ENCODE measurements at places on chromosomes 6 and 20.

- DNase-seq, result no peak
These were observed 79.9 kb upstream of the SPTLC3 start for GRCh38 chr20:12928755-12929401.

DNA sequence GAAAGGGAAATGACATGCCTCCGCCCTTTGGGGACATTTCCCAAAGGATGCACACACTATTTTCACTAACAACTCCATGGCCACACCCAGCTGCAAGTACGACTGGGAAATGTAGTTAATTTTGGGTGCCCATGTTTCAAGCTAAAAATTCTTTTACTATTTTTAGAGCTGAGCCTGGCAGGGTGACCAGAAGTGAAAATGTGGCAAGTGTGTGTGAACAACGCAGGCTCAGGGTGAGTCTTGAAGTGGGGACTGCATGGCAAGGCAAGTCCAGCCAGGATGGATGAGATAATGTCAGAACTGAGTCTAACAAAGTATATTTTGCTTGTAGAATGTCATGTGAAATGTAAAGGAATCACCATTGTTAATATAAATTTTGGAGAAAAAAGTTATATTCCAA is 17.0 kb upstream of the CD109 start:
- DNase-seq, result no peak

- no peak for DNase-seq
These were observed 37.5 kb downstream of the SNX9 start for GRCh38 chr6:157860505-157860991.

DNA sequence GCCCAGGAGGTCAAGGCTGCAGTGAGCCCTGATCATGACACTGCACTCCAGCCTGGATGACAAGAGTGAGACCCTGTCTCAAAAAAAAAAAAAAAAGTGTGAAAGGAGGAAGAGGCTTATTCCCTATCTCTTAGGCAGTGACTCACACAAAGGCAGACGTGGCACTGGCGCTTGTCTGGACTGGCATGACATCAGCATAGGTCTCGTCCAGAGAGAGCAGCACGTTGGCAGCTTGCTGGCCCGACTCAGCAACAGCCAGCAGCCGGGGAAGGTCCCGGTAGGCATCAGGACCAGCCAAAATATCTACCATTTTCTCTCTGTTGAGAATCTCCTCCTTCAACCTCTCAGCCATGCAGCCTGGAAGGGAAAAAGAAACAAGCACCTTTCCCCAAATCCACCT is 14.1 kb downstream of the CDK5RAP1 start:
- no peak for DNase-seq

DNA sequence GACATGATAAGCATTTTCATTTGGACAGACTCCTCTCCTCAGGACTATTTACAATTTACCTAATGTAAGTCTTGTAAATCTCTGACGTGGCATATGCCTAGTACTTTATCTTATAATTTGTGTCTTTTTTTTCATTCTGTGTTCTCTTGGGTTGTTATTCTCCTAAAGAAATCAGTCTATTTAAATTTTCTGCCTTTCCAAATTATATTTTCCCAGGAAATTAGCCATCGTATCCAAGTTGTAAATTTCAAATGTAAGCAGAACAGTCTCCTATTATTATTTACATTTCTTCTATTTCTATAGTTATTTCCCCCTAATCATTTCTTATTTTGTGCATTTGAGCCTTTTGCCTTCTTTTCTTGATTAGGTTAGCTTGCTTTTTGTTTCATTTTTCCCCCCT is 17.5 kb upstream of the BCAS4 start:
- no peak for DNase-seq

DNA sequence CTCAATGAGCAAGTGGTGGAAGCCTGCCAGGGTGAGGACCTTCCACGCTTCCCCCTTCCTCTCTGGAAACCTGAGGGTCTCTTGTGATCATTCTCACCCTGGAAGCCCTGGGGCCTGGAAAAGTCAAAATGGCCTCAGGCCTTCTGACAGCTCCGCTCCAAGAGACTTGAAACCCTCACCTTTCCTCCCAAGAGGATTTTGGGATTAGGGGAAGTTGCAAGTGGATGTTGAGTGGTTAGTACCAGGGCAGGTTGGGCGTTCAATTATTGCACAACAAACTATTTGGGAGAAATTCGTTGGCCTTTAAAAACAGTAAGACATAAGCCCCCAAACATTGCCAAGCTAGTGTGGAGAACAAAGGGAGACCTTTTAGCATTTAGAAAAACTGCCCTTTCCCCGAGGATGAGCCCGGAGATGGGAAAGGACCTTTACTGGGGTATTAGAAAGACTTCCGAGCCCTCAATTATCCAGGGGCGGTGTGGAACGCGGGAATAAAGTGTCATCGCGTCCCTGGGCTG is 4.7 kb downstream of the NKX2-2 start:
- DNase-seq, result no peak

DNA sequence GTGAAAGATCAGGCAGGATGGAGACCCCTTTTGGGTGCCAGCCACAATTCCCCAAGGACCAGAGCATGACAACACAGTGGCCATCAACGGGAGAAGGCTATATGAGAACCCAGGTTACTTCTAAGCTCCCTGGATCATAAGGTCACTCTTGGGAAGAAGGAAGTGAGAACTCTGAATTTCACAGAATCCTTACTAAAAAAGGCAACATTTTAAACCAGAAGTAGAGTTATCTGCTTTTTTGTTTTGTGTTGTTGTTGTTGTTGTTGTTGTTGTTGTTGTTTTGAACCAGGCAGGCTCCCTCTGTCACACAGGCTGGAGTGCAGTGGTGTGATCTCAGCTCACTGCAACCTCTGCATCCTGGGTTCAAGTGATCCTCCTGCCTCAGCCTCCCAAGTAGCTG is 107.4 kb upstream of the TNFAIP3 start:
- DNase-seq, result no peak

- DNase-seq, result peak; percentile 16
These were observed 17.1 kb downstream of the IRF4 start for GRCh38 chr6:408599-409102.

DNA sequence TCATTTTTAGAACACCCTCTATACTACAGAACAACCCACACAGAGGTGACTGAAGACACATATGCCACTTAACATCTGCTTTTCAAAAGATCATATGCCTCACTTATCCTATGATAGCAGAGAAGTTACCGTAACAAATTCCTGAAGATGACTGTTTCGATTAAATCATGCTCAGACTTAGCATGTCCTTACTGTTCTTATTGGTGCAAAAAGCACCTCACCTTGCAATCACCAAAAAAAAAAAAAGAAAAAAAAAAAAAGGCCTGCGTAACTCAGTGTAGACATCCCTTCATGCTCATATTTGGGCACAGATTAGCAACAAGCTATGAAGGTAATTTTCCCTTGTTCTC is 17.7 kb upstream of the DST start:
- DNase-seq, result no peak

- DNase-seq, result no peak
These were observed 471.5 kb downstream of the CD109 start for GRCh38 chr6:74167511-74167910.

DNA sequence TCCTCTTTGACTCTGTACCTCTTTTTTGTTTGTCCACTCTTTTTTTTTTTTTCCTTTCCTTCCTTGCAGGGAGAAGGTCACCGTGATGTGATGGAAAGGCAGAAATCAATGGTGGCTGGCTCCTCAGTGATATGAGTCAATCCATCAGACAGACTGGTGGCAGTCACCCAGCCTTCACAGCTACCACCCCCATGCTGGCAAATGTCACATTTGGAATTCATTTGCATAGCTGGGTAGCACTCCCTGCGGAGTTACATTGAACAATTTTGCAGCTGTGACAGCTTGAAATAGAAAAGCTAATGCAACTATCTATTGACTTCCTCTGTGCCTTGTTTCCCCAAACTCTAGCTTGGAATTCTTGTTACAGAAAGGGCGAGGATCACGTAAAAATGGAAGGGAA is 668.4 kb downstream of the C6orf118 start:
- DNase-seq, result no peak

GRCh38 chr6:13418844-13419243 is 68.6 kb downstream of the GFOD1 start:
- DNase-seq, result no peak

DNA sequence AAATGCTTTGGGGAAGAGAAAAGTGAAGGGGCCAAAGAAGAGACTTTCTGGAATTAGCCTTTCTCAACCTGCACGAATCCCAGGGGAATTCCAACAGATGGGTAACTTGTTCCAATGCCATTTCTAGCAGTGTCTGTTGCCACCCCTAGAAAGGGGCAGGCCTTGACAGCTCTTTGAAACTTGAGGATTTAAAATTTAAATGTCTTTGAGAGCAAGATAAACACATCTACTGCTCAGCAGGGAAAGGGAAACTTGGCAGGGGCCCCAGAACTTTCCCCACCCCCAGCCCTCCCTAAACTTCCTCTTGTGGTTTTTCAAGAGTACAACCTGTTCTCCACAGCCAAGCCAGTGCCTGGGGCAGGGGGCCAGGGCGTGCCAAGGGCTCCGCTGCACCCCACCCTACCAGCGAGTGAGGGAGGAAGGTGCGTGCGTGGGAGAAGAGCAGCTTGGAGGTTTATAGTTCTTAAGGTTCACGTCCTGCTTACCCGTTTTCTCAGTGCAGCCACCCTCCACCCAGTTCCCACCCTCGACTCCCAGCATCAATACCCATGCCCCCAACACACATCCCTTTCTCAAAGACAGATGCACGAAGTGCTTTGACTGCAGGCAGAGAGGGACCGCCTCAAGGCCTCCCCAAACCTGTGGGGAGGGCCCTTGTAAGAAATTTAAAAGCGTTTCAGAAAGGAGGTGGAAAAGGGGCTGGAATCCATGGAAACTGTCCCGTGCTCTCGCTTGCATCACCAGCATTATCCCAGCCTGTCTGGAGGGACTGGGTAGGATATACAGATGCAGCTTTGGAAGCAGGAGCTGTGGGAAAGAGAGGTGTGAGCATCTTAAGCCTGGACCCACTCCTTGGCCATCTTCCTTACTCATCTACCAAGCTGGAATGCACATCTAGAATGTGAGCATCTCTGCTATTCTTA is 4.5 kb upstream of the TAF8 start:
- DNase-seq, result no peak

DNA sequence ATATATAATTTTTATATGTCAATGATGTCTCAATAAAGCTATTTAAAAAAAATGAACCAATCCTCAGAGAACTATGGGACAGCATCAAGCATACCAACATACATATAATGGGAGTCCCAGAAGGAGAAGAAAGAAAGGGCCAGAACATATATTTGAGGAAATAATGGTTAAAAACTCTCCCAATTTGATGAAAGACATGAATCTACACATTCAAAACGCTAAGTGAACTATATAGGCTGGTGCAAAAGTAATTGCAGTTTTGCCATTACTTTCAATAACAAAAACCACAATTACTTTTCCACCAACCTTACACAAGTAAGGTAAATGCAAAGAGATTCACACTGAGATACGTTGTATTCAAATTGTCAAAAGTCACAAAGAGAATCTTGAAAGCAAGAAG is 43.4 kb downstream of the ZNF133 start:
- DNase-seq, result no peak

DNA sequence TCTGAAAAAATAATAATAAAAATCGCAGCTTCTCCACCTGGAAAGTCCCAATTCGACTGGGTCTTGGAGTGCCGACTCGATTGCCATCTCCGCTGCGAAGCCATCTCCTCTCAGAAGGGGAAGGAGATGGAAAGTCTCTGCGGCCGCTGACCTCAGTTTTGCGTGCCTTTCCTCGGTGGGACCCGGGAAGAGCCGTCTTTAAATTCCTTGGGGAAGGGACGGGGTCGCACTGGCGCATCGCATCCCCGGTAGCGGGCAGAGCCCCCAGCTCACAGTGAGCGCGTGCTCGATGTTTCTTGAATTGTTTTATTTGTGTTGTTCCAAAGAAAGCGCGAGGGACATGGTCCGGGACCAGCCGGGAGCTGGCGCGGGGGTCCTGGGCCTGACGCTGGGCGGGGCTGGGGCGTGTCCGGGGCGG is 270 bp upstream of the TIAM2 start:
- DNase-seq, result no peak

DNA sequence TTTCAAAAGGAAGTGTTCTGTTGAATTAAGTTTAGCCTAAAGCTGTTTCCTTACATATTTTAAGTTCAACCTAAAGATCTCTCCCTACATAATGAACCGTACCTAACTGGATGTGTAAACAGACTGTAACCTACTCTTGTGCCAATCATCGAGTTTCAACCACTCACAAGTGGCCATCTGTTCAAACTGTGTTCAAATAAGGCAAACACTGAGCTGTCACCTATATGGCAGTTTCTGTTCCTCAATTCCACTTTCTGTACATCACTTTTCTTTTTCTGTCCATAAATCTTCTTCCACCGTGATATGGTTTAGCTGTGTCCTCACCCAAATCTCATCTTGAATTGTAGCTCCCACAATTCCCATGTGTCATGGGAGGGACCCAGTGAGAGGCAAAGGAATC is 428.6 kb downstream of the HACE1 start:
- no peak for DNase-seq

GRCh38 chr6:91781946-91782345 is 1195.1 kb upstream of the MAP3K7 start:
- DNase-seq, result no peak

GRCh38 chr6:111725446-111726112 is 119.9 kb upstream of the TRAF3IP2 start:
- DNase-seq, result no peak
